COR-L47 (cell line): ENCODE measurements at places on chromosomes 6 and 20.

DNA sequence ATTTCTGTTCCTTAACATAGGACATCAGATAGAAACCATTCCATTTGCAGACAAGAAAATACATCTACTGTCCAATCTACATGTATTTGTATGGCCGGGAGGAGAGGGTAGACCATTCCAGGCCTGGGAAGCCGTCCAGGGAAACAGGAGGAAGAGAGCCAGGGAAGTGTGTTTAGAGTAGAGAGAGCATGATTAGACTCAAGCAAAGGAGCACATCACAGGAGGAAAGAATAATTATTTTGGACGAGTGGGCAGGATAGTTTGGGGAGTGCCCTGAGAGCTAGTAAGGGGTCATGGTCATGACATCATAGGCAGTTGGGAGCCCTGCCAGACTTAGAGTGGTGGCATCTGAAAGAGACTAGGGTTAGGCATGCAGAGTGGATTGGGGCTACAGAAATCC lies 250.0 kb downstream of the HIVEP2 start:
- DNase-seq, result no peak

DNA sequence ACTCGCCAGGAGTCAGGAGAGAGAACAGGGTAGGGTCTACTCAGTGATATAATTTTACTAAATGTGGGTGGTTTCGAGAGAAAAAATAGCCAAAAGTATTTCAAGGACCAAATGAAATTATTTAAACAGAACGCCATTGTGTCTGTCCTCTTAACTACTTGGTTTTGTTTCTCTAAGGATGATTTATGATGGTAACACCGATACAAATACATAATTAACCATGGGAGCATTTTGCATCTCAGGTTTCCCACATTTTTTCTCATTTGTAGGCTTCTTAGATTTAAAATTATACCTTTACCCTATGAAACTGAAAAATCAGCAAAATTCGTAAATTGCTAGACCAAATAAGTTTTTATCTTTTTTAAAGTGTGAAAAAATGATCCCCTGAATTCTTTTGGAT lies 188.2 kb downstream of the ZFP64 start:
- no peak for DNase-seq

- no peak for DNase-seq
Observed at GRCh38 chr6:108555399-108556052, 5.2 kb upstream of the FOXO3 start.

- DNase-seq, result no peak
Observed at GRCh38 chr6:63597141-63598048, 25.1 kb downstream of the LOC128125822 start.

DNA sequence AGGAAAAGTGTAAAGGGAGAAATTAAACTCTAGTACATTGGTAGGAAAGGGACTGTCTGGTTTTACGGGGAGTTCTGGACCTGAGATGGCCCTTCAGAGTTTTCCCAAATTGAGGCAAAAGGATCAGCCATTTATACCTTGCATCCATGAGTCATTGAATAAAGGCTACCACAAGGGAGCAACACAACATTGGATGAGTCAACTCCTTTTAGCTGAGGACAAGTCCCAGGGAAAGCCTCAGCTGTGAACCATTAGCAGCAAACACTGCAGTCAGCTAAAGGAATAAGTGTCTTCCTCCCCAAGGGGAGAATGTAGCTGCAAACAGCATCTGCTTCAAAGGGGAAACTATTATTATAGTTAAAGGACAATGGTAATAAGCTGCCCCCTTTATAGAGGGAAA lies 468.7 kb upstream of the ID4 start:
- DNase-seq, result no peak

DNA sequence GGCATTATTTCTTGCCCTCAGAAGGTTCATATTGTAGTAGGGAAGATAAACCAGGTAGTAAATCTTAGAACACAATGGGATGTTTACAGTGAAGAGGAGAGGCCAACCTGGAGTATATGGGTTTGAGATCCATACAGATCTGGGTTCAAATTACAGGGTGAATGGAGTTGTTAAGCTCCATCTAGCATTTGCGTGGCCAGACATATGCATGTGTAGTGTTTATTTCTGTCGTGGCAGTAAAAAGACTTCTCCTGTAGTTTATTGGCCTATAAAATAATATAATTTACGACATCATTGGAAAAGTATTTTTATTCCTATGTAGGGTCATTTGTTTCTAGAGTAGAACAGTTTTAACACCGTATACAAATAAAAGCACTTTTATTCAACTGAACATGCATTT lies 25.2 kb upstream of the TULP4 start:
- DNase-seq, result no peak
